ENCODE measurements at places on chromosomes 16 and 17.

DNA sequence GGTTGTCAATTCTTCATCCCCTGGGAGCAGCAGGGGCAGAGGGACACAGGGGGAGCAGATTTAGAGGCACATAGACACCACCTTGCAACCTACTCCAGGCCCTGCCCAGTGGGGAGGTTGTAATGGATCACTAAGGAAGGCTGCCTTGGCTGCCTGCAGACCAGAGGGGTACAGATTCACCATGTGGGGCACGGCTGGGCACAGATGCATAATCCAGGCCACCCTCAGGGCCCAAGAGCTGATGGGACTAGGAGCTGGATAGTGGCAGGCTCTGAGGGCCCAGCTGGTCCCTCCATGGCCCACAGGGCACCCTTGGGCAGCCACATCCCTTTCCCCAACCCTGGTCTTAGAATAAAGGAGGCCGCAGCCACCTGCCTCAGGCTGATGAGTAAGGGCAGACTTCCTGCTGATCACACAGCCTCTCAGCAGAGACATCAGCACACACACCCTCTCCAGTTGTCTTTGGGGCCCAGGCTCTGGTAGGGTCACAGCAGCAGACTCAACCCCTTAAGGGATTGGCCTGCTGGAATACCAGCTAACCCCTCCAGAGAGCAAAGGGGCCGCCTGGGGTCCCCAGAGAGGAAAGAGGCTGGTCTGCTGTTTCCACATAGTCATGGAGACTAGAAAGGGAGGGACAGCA lies 224.9 kb downstream of the GSG1L start:
- DNase-seq = no peak

DNA sequence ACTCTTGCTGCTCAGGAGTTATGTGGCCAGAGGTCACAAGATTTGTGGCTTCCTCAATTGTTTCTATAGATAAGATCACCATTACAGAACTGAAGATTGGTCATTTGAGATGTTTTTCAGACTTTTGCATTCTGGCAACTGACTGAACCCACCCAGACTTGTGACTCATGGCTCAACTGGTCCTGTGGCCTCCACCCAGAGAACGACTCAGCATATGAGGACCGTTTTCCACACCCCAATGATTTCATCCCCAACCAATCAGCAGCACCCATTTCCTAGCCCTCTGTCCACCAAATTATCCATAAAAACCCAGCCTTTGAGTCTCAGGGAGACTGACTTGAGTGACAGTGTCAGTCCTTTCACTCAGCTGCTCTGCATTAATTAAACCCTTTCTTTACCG lies 143.2 kb upstream of the ASIC2 start:
- no peak for DNase-seq

GRCh38 chr16:58299757-58300349 lies 5.0 kb upstream of the PRSS54 start:
- DNase-seq = no peak

DNA sequence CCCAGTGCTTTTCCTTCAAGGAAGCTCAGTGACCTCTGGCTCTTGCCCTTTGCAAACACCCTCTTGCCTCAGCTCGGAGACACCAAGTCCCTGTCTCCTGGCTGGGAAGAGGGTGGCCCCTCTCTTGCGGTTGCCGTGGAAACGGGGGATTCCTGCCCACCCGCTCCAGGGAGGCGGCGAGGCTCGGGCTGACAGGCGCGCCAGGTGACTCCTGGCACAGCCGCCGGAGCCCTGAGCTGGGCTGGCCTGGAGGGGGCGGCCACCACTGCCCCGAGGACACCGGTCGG lies 71.4 kb downstream of the ABR start:
- DNase-seq = no peak

GRCh38 chr17:48841395-48841831 lies 10.6 kb downstream of the CALCOCO2 start:
- no peak for DNase-seq

DNA sequence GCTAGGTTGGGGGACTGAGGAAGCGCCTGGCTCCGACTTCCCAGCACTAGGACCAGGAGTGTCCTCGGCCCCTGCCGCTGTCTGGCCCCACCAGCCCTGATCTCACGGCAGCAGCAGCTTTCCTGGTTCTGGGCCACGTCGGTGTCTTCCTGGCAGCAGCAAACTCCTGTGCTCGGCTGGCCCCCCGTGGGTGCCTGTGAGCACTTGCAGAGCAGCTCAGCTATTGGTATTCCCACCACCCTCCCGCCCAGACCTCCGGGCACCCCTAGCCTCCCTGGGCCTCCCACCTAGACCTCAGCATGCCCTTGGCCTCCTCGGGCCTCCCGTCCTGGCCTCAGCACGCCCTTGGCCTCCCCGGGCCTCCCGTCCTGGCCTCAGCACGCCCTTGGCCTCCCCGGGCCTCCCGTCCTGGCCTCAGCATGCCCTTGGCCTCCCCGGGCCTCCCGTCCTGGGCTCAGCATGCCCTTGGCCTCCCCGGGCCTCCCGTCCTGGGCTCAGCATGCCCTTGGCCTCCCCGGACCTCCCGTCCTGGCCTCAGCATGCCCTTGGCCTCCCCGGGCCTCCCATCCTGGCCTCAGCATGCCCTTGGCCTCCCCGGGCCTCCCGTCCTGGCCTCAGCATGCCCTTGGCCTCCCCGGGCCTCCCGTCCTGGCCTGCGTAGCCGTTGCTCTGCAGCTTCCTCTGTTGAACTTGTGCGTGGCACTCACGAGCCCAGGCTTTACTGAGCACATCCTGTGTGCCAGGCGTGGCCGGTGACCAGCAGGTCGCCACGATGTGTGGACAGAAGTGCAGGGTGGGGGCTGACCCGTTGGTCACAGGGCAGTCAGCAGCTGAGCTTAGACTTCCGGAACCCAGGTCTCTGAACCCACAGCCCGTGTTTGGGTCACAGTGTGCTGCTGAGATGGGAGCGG lies 51.8 kb upstream of the ACSF3 start:
- no peak for DNase-seq

DNA sequence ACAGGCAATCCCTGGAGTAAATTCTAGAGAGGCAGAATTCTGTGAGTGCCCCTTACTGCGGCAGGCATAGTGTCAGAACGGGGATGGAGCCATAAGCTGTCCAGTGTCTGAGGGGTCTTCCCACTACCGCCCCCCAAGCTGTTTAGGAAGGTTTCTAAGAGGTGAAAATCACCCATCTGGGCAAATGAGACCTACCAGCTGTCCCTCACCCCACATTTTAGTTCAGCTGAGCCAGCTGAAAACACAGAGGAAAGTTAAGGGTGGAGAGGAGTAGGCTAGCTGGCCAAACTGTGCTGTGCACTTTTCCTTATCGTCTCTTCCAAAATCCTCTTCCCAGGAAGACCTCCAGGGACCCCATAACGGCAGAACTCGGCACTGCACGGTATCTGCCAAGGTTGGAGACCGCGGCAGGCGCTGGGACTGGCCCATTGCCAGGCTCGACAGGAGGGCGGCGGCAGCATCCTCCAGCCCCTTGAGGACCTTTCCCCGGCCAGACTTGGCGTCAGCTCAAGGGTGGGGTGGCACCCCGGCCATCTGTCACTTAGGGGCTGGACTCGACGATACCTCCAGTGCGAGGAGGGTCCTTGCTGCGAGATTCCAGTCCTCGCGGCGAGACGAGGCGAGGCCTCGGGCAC lies 955 bp downstream of the ACLY start:
- peak; percentile 9 for DNase-seq

DNA sequence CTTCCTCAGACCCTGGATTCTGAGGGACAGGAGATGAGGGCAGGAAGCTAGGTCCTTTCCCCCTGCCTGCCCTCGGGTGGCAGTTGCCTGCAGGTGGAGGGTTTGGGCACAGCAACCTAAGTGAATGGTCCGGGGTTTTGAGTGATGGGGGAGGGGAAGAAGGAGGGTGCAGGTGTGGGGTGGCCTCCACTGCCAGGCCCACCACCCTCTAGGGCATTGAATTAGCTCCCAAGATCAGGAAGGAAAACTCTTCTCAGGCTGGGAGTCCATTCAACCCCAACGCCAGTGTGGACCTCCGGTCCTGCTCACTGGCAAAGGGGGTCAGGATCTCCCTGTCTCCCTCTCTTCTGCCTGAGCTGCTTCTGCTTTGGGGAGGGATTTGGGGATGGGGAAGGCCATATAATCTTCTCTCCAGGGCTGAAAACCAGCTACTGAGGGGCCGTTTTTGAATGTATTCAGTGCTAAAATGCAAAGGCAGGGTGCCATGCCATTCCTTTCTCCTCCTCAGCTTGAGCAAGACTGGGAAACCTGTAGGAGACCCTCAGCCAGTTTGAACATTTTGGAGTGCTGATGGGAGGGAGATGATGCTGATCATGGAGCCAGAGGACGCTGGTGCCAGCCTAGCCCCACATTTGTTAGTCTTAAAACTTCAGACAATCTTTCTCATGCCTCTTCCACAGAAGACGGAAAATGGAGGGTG lies 18.8 kb downstream of the GRB7 start:
- DNase-seq = no peak

GRCh38 chr16:23966597-23967394 lies 131.0 kb downstream of the PRKCB start:
- no peak for DNase-seq

DNA sequence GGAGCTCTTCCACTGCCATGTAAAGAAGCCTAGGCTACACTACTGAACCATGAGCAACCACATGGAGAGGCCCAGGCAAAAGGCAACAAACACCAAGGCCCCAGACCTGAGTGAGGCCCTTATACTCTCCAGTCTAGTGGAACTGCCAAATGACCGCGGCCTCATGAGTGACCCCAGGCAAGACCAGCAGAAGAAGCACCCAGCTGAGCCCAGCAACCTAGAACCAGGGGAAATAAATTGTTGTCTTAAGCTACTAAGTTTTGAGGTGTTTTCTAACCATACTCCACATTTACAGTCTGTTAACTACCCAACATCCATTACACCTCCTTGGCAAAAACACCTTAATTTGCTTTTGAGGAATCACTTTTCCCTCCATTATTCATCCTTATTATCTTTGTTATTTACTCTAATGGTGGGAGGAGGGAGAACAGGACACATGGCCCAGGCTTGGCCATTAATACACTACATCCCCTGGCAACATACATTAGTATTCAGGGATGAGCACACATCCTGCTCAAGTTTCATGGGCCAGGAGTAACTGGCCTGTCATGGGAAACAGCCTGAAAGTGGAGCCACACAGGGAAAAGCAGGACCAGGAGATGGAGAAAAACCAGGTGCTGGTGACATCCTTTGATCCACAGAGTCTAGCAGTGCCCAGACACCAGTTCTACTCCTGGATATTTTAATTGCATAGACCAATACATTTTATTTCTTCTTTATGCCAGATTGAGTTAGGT lies 26.2 kb downstream of the SLC39A11 start:
- no peak for DNase-seq

GRCh38 chr17:81115749-81116464 lies 49.4 kb upstream of the PVALEF start:
- DNase-seq = no peak

DNA sequence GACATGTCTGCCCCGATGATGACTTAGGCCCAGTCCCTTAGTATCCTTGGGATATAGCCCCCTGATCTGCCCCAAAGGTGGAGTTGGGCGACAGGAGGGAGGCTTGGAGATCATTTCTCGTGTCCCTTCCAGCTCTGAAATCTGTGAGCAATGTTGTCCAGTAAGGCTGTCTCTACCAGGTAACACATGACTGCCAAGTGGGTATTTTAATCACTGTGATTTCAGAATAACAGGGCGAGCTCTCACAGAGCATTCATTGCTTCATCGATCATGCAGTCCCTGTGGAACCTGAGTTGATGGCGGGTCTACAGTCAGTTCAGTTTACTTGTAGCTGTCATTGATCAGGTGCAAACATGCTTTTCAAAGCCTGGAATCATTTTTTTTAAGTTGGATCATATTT lies 39.2 kb downstream of the KSR1 start:
- DNase-seq = no peak

- DNase-seq = no peak
Measured at GRCh38 chr17:31823014-31823413, 36.0 kb downstream of the COPRS start.

DNA sequence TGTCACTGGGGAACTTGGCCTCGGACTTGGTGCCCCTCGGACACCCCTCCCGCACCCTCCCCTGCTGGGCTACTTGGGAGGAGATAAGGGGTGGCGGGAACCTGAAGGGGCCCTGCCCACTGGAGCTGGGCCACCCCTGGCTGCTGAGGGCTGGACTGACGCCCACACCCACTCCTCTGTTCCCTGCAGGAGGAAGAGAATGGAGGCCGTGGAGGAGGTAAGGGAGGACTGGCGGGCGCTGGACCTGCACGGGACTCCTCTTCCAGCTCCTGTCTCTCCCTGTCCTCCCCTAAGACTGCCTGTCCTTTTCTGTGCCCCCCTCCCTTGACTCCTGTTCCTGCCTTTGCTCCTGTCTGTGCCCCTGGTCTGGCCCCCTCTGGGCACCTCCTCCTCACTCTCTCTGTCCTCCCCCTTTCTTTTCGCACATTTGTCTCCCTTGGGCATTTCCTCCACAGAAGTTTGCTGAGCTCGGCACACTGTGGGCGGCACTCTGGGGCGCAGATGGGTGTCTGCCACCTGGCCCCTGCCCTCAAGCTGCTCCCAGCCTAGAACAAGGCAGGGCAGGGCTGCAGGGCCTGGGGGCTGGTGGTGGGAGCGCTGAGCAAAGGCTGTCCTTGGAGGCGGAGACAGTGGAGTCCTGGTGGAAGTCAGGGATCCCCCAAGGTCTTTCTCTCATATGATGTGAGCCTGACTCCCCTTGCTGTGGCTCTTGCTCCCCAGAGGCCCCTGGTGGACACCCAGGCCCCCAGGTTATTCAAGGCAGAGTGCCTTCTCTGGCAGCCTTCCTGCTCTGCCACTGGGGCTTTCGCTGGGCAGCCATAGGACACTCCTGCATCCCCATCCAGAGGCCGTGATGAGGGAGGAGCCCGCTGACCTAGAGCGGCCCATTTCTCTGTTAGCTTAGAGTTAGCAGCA lies 32.7 kb downstream of the ARHGAP23 start:
- DNase-seq = no peak

- no peak for DNase-seq
Measured at GRCh38 chr17:31378638-31379037, 12.8 kb upstream of the RAB11FIP4 start.

DNA sequence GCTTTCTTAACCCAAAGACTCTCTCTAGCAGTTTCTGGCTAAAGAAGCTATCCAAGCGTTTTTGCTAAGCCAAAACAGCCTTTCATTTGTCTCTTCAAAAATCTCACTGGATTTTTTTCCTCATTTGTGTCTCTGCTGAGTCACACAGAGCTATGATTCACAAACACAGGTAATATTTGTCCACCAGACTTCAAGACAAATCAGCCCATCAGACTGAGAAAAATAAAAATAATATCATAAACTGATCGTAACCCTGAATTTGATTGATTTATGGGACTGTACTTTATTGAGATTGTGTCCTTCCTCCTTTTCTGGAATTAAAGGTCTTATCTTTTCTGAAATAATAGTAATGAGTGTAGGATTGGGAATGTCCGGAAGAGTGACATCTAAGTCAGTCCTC lies 25.8 kb downstream of the TRIM16 start:
- DNase-seq = no peak

DNA sequence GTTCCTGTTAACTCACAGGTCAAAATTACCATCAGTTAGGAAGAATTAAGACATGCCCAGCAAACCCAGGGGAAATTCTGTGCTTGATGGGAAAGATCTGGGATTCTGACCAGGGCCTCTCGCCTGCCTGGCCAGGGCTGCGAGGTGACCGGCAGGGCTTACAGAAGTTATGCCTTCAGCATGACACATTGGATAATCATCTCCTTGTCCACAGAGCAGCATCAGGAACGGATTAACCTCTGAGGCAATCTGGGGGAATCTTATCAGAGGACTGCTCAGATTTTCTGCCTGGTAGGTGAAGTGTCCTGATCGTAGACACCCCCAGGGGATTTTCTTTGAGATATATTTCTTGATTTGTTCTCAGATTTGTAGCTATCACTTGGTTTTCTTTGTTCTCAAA lies 172.5 kb downstream of the HS3ST3A1 start:
- DNase-seq = no peak

GRCh38 chr17:69898601-69899000 lies 176.4 kb upstream of the KCNJ16 start:
- DNase-seq = no peak

- DNase-seq = no peak
Measured at GRCh38 chr17:74579900-74580299, 12.2 kb downstream of the CD300LD start.
